Right atrium auricular region (tissue), 2 donors: ENCODE measurements at places on chromosomes 1 and 21.
A peak's percentile ranks its signal among the peaks of the same experiment; 100 is the strongest.

- DNase-seq: no peak
These were observed 50.7 kb downstream of the GALNT2 start for GRCh38 chr1:230117694-230118093.

DNA sequence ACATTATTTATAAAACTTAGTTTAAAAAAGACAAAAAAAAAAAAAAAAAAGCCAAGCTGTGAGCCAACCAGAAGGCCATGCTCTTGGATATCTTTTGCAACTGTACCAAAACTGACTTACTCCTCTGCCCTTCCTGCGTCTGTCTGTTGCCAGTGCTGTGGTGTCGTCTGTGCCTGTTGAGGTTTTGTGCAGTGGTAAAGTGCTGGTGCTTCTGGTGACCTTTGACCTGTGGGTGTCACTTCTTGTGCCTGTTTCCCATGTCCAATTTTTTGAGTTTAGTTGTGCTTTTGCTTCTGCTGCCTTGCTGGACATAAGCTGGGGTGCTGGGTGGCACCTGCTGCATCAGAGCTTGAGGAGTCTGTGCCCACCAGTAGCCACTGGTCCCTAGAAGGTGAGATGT is 41.4 kb downstream of the RNF187 start:
- no peak for DNase-seq

- DNase-seq: no peak
These were observed 231.2 kb downstream of the DSCAM start for GRCh38 chr21:40615505-40616376.

DNA sequence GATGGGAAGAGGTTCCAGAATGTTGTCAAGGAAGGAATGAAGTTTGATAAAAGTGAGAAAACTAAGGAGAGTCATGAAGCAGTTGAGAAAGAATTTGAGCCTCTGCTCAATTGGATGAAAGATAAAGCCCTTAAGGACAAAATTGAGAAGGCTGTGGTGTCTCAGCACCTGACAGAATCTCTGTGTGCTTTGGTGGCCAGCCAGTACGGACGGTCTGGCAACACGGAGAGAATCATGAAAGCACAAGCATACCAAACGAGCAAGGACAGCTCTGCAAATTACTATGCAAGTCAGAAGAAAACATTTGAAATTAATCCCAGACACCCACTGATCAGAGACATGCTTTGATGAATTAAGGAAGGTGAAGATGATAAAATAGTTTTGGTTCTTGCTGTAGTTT is 142.8 kb downstream of the CDC7 start:
- DNase-seq: no peak

DNA sequence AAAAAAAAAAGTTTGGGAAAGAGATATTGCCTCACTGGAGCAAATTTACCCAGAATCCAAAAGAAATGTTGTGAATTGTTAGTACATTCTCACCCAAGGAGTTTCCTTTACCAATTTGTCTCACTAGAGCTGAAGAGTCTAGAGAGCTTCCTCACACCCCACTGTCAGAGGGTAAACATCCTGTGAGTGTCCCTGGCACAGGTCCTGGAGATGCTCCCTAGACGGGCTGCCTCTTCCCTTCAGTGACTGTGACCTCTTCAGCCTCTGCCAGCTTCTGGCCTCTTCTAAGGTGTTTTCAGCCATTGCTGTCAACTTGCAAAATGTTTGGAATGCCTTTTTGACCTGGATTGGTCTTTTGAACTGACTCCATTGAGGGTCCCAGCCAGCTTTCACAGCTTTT is 159.4 kb downstream of the DHRS3 start:
- no peak for DNase-seq

DNA sequence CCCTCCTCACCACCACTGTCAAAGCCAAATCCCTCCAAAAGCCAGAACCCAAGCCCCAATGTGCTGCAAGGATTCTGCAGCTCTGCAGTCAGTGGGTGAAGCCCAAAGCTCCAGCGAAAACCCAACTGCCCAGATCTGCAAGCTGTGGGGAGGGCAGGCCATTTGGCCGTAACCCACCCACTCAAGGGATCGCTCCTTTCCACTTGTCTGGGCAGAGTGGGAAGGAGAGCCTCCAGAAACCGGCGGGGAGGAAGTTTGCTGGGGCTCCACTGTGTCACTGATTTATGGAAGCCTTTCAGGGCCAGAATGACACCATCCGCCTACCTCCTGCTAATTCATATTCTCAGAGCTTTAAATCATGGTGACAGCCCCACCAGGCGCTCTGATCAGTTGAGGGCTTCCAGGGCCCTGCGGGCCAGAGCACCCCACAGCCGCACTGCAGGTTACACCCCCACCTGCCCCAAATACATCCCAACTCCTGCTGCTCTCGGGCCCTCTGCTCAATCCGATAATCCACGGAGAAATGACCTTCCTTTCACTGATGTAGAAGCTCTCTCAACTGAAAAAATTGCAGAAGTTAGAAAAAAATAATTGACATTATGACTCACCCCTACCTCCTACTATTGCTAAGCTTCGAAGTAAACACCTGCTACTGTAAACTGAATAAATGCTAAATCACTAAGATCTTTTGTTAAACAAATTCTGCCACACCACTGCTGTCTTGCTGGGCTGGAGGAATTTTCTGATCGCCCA is 40.6 kb upstream of the RAB4A start:
- no peak for DNase-seq

GRCh38 chr1:226100436-226101391 is 38.2 kb downstream of the H3-3A start:
- DNase-seq: no peak

- DNase-seq: no peak
These were observed 144.7 kb downstream of the ROR1 start for GRCh38 chr1:63918418-63918945.

GRCh38 chr1:212827831-212828278 is 19.6 kb downstream of the SPATA45 start:
- no peak for DNase-seq

DNA sequence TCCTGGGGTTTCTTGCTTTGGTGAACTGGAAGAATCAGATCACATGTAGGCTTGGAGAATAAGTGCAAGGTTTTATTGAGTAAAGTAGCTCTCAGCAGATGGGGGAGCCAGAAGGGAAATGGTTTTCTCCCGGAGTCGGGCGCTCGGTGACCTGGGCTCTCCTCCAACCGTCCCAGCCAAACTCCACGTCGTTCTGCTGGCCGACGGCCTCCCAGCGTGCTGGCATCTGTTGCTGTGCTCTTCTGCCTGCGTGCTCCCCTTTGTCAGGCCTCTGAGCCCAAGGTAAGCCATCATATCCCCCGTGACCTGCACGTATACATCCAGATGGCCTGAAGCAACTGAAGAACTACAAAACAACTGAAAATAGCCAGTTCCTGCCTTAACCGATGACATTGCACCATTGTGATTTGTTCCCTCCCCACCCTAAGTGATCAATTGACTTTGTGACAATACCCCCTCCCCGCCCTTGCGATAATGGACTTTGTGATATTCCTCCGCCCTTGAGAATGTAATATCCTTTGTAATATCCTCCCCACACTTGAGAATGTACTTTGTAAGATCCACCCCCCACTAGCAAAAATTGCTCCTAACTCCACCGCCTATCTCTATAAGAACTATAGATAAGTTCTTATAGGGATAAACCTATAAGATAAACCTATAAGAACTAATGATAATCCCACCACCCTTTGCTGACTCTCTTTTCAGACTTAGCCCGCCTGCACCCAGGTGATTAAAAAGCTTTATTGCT is 88.3 kb downstream of the SMYD3 start:
- no peak for DNase-seq

- DNase-seq: peak; percentile 75
These were observed 35.8 kb downstream of the PLEKHA6 start for GRCh38 chr1:204323887-204324286.

DNA sequence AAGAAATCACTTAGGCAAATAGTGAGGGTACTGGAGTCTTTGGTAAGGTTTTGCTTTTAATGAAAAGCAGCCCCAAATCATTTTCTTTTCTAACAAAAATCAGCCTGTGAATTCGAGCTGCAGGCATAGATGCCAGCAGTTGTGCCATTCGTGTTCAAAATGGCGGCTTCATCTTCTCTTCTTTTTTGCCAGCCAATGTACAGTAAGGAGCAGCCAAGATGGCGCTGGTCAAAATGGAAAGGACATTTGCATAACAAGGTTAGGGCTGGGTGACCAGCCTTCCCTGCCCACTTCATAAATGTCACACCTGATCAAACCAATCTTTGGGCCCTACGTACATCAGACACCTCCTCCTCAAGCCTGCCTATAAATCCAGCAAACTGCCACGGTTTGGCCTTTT is 100.2 kb upstream of the RGS1 start:
- DNase-seq: no peak

DNA sequence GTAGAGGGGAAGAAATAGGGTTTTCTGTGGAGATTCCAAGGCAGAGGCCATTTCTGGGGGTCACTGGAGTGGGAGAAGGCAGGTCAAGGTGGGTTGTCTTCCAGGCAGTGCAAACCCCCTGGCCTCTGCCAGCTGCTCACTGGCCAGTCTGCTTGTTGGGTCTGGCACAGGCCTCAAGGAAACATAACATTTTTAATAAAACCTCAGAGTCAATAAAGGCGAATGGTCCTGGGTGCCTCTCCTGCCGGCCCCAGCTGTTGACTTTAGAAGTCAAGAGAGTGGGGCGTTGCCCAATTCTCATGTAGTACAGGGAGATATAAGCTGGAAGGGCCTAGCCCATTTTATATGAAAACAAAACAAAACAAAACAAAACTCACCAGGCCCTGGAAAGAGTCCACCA is 36.6 kb downstream of the RUNX3 start:
- no peak for DNase-seq

DNA sequence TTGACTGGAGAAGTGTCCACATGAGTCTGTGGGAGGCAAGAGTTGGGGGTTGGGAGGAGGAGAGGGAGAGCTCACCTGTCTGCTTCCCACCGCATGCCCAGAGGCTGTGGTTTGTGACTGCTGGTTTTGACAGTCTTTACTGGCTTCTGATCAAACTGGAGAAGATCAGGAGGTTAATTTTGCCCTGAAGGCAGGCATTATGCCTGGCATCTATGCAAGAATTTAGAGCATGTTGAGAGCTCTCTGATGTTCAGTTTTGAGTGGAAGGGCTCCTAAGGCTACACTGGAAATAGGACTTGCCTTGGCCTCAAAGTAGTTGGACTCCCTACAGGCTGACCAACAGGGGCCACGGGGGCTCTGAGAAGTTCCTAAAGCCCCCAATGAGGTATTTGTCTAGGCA is 101.6 kb downstream of the TLR5 start:
- DNase-seq: no peak
